AG10803 (cell line): ENCODE measurements at places on chromosomes 7 and 10.
A peak's percentile ranks its signal among the peaks of the same experiment; 100 is the strongest.

DNA sequence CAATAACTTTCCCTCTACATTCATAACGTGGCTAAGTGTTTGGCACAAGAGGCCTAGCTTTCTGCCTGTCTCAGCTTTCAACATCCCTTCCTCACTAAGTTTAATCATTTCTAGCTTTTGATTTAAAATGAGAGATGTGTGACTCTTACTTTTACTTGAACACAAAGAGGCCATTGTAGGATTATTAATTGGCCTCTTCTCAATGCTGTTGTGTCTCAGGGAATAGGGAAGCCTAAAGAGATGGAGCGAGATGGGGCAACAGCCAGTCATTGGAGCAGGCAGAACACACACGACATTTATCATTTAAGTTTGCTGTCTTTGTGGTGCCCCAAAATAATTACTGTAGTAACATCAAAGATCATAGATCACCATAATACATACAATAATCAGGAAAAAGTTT lies 167.1 kb upstream of the TRIM24 start:
- no peak for DNase-seq

DNA sequence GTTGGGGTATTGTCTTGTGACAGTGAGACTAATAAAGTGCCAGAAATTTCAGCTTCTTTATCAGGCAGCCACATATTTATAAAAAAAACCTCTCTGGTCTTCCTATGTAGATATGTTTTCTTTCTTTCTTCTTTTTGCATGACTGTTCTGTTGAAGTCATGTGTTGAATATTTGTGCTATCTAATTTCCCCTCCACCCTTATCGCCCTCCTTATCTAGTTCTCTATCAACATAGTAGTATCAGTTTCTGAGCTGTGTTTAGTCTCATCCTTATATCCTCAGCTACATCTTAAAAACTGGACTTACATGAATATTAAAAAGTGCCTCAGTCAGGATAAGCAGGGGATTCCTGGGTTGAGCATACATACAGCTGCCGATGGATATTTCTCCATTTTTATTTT lies 53.9 kb downstream of the SEMA3D start:
- no peak for DNase-seq

DNA sequence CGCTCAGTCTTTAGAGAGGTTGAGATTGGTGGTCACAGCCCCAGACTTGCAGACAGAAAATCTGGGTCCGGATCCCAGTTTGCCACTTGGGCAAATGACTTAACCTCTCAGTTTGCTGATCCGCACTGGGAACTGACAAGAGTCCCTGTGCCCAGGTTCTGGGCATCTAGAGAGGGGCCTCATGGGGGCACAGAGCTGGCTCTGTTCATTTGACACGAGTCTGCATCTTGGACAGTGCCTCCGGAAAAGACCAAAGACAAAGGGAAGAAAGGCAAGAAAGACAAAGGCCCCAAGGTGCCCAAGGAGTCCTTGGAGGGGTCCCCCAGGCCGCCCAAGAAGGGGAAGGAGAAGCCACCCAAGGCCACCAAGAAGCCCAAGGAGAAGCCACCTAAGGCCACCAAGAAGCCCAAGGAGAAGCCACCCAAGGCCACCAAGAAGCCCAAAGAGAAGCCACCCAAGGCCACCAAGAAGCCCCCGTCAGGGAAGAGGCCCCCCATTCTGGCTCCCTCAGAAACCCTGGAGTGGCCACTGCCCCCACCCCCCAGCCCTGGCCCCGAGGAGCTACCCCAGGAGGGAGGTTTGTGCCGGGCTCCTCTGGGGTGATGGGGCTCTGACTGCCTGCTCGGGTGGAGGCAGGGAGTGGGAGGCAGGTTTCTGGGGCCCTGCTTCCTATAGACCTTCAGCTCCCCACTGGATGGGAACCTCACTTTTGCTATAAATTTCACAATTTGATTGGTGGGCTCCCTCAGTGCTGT lies 2.3 kb downstream of the AEBP1 start:
- DNase-seq = no peak

DNA sequence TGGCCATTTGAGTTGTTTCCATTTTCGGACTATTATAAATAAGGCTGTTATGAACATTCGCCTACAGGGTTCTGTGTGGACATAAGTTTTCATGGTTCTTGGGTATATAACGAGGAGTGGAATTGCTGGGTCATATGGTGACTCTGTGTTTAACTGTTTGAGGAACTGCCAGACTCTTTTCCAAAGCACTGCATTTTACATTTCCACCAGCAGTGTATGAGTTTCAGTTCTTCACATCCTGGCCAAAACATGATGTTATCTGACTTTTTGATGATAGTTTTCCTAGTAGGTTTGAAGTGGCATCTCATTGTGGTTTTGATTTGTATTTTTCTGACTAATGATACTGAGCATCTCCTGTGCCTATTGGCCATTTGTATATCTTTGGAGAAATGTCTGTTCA lies 5.4 kb downstream of the SUV39H2 start:
- DNase-seq = no peak

GRCh38 chr7:115178835-115179234 lies 256.9 kb downstream of the MDFIC start:
- no peak for DNase-seq

GRCh38 chr10:31782701-31783100 lies 145.9 kb downstream of the ARHGAP12 start:
- DNase-seq = no peak

DNA sequence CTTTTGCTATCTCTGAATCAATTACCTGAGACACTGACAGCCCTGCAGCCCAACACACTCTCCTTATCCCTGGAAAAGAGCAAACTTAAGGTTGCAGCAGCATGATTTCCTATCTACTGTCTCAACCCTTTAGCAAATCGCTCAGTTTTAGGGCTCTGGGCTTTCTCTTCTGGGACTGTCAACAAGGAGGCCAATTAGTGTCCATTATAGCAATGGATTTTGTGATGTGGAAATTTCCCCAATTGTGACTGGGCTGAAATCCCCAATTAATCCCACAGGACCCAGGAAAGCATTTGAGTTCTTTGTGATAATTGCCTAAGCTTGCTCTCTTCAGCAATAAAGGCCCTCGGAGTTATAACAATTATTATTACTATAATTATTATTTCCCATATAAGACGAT lies 197.0 kb downstream of the ZNF438 start:
- no peak for DNase-seq

- no peak for DNase-seq
Observed at GRCh38 chr7:87111877-87112276, 40.4 kb upstream of the DMTF1 start.

DNA sequence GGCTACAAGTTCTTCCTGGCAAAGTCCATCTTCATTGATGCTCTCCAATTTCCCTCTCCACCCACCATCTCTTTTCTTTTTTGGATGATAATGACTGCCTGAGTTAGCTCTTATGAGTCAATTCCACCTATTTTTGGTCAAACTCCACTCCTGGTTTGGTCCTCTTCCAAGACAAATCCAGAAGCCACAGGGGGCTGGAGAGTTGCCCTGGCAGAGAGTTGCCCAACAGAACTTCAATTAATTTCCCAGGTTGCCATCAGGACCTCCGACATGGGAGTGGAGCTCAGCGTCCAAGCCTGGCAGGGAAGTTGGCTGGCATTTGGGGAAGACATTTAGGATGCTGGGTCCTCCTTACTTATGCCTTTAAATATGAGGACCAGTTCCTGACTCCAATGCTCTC lies 29.2 kb upstream of the KCNMA1 start:
- peak; percentile 17 for DNase-seq

DNA sequence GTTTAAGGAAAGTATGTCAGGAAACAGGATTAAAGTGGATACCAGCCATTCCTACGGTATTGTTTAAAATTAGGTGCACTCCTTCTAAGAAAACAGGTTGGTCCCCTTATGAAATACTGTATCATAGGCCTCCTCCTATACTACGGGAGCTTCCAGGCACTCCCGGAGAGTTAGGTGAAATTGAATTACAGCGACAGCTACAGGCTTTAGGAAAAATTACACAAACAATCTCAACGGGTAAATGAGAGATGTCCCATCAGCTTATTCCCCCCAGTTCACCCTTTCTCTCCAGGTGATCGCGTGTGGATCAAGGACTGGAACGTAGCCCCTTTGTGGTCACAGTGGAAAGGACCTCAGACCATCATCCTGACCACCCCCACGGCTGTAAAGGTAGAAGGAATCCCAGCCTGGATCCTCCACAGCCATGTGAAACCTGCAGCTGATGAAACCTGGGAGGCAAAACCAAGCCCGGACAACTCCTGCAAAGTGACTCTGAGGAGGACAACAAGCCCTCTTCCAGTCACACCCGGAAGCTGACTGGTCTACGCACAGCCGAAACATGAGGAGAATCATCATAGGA lies 25.1 kb upstream of the GHITM start:
- DNase-seq = no peak

DNA sequence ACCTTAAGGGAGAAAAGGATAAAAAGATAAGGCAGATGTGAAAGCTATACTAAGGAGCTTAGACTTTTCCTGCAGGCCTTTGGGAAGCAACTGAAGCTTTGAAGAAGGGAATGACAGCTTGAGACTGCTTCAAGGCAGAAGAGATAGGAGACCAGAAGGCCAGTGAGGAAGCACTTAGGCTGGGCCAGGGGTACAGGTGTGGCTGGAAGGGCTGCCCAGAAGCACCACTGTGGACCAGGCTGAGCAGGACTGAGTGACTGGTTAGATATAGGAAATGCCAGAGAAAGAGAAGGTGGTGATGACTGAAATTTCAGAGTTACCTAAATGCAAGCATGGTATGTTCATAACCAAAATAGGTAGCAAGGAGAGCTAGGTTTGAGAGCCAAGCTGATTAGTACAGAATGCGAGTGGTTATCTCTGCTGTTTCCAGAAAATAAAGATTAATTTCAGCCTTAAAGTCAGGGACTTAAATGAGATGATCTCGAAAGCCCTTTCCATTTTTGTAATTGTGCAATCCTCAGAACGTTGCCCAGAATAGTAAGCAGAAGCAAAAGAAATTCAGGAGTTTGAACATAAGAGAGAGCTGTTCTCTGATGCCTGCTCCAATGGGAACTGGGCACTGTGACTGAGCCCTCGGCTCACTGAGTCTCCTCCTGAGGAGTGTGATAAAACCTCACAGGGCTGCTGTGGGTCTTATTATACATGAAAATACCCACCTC lies 54.9 kb downstream of the MET start:
- DNase-seq = peak; percentile 32

DNA sequence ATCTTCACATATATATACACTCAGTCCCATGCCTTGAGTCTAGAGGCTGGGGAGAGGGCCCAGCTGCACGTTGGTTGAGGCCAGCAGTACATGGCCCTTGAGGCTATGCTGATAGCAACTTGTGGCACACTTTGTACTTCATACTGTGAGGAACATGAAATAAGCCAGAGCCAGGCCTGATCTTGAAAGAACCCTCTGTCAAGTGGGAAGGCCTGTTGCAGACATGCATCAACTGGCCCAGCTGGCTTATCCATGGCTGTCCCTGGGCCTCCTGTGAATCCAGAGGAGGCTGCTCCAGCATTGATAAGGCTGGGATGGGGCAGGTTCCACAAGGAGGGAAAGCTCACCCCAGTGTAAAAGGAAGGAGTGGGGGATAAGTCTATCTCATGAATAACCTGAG lies 140.4 kb downstream of the NRF1 start:
- no peak for DNase-seq

- no peak for DNase-seq
Observed at GRCh38 chr10:14758994-14759664, 15.6 kb downstream of the FAM107B start.

DNA sequence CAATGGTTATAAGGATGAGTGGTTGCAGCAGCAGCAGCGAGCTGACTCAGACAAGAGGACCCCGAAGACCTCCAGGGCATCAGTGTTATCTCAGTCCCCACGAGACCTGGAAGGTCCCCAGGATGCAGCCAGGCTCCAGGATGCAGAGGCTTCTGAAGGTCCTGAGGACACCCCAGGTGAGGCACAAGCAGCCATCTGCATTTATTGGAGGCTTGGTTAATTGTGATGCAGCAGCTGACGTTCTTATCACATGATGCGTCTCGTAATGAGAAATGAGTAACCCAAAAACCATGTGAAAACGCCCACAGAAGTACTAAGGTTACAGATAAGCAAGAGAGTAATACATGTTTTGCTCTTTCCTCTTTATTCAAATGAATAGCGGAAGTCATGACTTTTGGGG lies 17.4 kb downstream of the C7orf57 start:
- peak; percentile 8 for DNase-seq

- DNase-seq = no peak
Observed at GRCh38 chr10:106310596-106310995, 853.9 kb downstream of the SORCS1 start.

DNA sequence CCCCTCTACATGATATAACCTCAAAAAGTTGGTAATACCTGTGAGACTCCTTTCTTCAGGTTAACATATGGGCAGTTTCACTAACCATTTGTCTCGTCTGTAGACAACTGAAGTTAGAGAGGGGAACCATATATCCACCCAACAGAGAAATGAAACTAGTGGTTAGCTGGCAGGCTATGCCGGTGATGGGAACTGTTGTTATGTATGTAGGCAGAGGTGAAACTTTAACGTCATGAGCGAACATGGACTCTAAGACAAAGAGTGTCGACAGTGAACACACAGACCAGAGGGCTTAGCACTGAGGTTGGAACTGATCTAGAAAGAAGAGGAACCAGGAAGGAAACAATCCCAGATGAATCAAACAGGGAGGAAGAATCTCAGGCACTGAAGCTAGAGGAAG lies 112.4 kb downstream of the ELMO1 start:
- DNase-seq = no peak

- DNase-seq = no peak
Observed at GRCh38 chr10:71754562-71754961, 18.8 kb downstream of the VSIR start.

DNA sequence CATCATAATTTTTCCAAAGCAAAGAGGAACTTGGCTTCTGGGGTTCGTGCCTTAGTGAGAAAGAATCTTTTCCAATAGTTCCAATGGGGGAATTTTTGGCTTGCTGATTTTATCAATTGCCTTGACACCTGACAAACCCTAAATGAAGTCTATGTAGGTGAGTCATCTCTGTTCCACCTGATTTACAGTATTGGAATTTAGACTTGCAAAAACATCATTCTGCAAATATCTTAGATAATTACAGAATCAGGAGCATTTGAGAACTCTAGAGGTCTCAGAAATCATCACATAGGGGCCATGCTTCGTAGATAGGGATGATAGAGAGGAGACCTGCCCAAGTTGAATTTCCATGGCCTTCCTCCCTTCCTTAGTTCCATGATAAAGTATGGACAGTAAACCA lies 9.3 kb downstream of the SLC35G1 start:
- no peak for DNase-seq

- peak; percentile 67 for DNase-seq
Observed at GRCh38 chr7:99098824-99099498, 44.9 kb downstream of the SMURF1 start.

GRCh38 chr10:86264481-86265231 lies 101.9 kb downstream of the GRID1 start:
- no peak for DNase-seq
